ENCODE measurements at places on chromosomes 6 and 20.

DNA sequence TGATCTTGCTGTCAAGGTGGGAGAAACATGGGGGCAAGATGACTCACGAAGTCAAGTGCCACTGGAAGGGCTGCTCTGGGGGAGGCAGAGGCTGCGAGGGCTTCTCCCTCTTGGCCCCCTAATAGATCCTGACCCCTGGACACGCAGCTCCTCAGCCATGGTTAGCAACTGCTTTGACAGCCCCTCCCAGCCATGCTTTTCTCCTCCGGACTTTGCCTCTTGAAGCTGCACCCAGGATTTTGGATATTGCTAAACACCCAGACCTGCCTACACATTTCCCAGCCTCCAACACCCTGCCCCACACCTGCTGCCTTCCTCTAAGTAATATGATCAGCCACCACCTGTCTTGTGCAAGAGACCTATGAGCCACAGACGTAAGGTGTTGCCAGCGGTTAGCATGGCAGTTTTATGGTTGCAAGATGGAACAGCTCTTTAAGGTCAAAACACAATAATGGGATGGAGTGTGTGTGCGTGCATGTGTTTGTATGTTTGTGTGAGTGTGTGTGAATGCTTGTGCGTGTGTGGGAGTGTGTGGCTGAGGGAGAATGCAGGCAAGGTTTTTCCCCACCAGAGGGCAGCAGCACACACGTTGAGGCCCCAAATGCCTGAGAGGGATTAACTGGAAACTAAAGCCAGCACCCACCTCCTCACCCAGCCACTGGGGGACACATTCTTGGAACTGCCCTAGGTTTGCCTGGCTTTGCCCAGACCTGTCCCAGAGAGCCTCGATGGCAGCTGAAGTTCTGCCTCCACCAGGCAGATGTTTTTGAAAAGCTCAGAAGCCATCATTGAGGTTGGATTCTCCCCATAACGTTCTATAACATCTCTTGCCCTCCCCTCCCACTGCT, 2.5 kb downstream of the IP6K3 start:
- peak; percentile 81 for DNase-seq

DNA sequence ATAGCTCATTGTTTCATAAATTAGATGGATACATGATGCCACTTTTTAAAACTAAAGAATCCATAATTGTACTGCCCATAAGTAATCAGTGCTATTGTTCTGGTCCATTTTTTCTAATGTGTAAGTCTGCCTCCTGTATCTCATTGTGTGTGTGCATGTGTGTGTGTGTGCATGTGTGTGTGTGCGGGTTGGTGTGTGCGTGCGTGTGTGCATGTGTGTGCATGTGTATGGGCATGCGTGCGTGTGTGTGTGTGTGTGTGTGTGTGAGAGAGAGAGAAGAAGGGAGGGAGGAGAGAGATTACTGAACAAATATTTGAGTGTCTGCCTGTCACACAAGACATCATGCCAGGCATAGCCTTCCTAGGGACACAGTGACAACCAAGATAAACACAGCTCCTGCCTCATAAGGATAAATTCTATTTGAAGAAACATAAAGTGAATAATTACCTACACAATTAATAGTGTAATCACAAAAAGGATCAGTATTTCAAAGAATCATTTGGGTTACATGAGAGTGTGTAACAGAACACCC, 33.2 kb upstream of the RPS6KA2 start:
- no peak for DNase-seq

DNA sequence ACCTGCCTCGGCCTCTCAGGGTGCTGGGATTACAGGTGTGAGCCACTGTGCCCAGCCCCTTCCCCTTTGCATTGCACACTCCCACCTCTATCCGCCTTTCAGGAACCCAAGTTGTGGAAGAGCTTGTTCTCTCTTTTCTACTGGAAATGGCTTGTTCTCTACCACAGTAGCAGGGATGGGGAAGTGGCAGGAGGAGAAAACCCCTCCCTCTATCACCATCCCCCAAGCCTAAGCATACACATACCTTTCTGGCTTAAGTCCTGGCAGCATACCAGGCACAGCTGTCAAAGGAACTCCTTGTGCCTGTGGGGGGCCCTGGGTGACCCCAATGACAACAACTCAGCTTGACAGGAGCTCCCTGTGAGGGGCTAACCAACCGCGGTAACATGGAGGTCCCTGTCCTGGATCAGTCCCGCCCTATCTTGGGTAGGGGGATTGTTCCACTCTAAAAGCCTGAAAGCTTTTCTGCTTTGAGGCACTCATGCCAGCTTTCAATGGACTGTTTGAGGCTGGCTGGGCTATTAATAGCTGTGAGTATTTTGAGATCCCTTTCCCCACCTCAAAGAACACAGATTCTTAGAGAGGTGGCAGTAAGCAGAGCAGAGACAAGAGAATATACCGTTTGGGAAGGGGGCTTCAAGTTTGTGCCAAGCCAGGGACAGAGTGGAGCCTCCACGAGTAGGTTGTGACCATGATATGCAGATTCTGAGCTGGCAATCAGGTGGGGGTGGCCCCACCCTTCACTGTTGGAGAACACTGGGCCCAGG, 2.3 kb downstream of the KLHDC3 start:
- peak; percentile 54 for DNase-seq

- DNase-seq = no peak
Measured at GRCh38 chr6:105964979-105965760, 121.0 kb upstream of the PRDM1 start.

GRCh38 chr6:32876603-32877002, 22.6 kb downstream of the PSMB9 start:
- no peak for DNase-seq

- DNase-seq = no peak
Measured at GRCh38 chr6:125562156-125562555, 187.3 kb upstream of the HEY2 start.

- no peak for DNase-seq
Measured at GRCh38 chr6:143112084-143112768, 51.5 kb downstream of the AIG1 start.

- no peak for DNase-seq
Measured at GRCh38 chr20:20593447-20594170, 118.8 kb downstream of the RALGAPA2 start.

DNA sequence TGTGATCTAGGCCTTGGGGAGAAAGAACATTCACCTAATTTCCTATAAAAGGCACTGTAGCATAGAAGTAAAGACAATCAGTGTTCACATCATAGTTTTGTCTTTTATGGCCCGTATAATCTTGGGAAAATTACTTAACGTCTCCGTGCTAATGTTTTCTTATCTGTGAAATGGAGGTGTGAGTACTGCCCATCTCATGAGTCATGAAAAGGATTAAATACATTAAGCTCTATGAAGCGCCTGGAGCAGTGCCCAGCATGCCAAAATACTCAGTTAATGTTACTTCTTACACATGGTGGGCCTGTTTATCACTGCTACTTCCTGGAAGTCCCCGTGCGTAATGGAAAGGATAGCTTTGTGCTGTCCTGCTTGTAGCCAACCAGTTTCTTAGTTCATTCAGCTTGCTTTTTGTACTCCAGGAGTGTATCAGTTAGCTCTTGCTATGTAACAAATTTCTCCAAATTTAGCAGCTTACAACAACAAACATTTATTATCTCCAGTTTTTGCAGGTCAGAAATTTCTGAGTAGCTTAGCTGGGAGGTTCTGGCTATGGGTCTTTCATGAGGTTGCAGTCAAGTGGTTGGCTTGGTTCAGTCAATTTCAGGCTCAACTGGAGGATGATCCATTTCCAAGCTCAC, 103.6 kb upstream of the BMP2 start:
- DNase-seq = no peak

DNA sequence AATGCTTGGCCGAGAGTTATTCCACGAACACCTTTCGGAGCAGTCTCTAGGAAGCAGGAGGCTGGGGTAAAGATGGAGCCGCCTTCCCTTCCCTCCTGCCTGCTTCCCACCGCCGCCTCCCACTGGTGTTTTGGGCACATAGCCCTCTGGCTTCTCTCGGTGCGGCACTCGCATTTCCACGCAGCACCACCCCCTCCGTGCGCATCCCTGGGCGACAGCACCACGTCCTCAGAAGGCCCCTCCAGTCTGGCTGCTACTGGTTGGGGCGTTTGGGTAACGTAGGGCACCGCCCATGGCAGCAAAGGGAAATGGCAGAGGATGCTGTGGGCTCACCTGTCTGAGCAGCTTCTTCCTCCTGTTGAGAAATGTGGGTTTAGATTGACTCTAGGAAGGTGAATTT, 2.4 kb downstream of the COL20A1 start:
- DNase-seq = no peak

DNA sequence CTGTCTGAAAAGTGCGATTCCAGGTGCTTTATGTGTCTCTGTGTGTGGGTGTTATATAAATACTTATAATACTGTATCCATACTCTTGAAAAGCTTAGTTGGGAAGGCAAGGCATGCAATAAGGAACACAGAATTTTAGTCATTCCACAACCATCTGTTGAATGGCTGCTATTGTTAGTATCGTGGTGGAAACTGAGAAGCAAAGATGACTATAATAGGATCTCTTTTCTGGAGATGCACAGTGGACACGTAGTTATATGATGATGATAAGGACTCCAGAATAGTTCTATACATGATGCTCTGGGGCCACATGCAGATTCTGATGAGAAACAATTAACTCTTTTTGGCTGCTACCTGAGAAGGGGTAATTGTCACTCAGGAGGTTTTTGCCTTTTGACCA, 25.2 kb downstream of the ESR1 start:
- DNase-seq = no peak

GRCh38 chr6:17268114-17268513, 13.0 kb upstream of the RBM24 start:
- DNase-seq = no peak

DNA sequence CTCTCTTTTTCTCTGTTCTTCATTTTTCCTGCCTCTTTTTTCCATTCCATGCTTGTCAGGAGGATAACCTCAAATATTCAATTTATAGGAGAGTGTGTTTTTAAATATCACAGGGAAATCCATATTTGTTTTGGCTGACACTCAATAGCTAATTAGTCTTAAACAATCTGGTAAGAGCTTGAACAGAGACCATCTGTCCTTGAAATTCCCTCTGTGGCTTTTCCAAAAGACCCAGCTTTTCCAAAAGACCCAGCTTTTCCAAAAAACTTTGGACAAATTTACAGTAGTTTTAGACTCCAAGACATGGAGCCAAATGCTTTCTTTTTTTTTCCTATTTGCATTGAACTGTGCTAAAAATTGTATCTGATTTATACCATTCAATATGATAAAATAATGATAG, 127.4 kb upstream of the FAM83B start:
- DNase-seq = no peak

DNA sequence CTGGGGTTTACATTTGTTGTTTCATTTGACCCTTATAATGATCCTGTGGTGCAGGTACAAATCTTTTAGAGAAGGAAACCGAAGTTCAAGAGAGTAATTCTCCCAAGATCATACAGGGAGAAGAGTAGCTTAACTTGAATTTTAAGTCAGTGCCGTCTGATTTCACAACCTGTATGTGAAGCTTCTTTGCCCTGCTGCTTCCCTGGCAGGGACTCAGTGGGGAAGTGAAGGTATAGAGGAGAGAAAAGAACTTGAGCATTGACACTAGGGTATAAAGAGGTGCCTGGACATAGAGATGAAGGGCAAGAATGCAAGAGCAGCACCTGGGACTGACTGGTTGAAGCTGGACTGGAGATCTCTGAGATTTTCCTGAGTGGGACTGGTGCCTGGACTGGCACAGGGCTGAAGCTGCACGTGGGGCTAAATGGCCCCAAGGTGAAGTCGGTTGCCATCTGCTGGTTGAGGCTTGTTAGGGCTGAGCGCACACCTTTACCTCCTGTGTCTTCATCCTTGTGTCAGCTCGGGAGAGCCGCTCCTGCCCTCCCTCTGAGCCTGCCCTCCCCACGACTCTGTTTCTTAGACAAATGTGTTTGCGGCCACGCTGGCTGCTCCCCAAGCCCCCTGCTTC, 41.8 kb downstream of the FARS2 start:
- peak; percentile 64 for DNase-seq

- no peak for DNase-seq
Measured at GRCh38 chr6:154280521-154280920, 76.1 kb downstream of the IPCEF1 start.

DNA sequence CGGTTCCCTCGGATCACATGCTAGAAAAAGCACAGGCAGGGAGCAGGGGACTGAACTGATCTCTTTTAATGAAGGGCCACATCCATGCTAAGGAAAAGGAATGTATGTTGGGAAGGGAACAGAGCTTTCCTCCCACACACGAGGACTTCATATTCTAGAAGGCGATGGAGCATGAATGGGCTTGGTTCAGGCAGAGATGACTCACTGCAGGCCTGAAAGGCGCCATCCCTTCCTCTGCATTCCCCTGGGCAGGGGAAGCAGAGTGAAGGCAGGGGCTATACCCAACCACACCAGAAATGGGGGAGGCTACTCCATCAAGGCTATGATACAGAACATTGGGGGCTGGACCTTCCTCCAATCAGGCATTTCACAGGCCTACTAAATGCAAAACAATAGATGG, 30.6 kb downstream of the ELMO2 start:
- no peak for DNase-seq

- DNase-seq = peak; percentile 59
Measured at GRCh38 chr6:44471271-44471981, 83.9 kb downstream of the CDC5L start.

- DNase-seq = peak; percentile 17
Measured at GRCh38 chr20:25278636-25279361, 30.9 kb downstream of the PYGB start.

DNA sequence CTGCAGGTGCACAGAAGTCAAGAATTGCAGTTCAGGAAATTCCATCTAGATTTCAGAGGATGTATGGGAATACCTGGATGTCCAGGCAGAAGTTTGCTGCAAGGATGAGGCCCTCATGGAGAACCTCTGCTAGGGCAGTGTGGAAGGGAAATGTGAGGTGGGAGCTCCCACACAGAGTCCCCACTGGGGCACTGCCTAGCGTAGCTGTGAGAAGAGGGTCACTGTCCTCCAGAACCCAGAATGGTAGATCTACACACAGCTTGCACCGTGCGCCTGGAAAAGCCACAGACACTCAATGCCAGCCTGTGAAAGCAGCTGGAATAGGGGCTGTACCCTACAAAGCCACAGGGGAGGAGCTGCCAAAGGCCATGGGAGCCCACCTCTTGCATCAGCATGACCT, 681.4 kb downstream of the EPHA7 start:
- no peak for DNase-seq

- DNase-seq = peak; percentile 71
Measured at GRCh38 chr6:33620856-33621710, at the start of gene ITPR3. Gene ITPR3 (plus strand): TSS chr6:33621322. CDS start chr6:33621603, 281 bp downstream.

- DNase-seq = no peak
Measured at GRCh38 chr6:101716810-101717209, 323.3 kb downstream of the GRIK2 start.

- DNase-seq = no peak
Measured at GRCh38 chr6:20128018-20128417, 84.3 kb downstream of the MBOAT1 start.

DNA sequence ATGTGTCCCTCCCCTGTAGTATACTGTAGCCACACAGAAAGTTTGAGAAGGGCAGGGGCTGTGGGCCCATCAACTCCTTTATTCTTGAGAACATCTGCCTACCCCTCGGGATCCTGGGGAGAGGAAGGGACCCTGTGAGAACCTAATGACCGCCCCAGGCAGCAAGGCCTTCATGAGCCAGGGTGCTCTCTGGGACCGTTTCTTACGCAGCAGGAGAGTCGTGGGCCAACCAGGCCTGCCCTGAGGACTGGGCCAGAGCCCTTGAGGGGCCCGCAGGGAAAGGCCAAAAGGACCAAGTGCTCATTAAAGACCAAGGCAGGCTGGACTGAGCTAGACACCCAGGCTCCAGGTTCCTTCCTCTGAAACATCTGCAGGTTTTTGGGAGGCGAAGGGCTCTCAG, 5.2 kb downstream of the SGK2 start:
- no peak for DNase-seq
